ENCODE measurements at places on chromosomes 6 and 20.

- no peak for DNase-seq
These were observed 112.1 kb upstream of the BCLAF1 start for GRCh38 chr6:136401749-136402148.

GRCh38 chr20:61030130-61030529 is 221.9 kb upstream of the CDH4 start:
- DNase-seq, result no peak

GRCh38 chr6:118283766-118284165 is 264.3 kb upstream of the PLN start:
- no peak for DNase-seq

GRCh38 chr6:163001330-163001729 is 273.6 kb downstream of the PACRG start:
- peak; percentile 8 for DNase-seq

DNA sequence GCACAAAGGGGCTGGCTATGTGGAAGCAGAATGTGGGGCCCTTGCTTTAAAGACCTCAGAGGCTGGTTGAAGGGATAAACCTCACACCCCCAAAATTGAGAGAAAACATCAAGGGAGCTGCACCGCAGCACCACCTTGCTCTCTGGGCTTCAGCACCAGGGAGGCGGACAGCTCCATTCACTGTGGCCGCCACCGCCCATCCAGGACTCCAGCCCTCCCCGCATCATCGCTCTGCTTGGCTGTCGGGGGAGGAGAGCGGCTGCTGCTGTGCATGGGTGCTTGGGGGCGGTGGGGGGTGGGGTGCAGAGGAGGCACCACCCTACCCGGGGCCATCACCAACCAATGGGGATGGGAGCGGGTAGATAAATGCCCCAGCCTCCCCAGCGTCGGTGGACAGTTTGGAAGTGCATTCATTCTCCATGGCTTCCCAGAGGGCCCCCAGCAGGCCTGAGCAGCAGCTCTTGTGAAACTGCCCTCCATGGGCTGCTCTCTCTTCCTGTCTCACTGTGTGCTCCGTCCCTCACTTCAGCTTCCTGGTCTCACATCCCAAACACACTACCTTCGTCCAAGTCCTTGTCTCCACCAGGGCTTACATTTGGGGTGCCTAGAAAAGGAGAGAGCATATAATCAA is 75.7 kb upstream of the BHLHE23 start:
- DNase-seq, result peak; percentile 59

DNA sequence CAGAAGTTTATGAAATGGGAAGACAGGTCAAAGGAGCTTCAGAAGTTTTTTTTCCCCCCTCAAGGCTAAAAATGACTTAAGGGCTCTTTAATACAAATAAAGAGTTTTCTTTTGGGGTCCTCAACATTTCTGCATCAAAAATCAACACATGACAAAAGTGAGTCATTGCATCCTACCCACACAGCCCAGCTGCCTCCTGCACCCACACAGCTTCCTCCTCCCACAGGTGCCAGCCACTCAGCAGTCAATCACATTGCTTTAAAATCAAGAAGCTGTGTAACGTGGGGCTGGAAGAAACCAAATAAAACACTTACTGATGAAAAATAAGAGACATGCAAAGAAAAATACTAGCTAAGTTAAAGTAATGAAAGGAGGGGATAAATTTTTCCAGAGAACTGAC is 68.5 kb downstream of the MAP3K5 start:
- no peak for DNase-seq

GRCh38 chr20:3101737-3102574 is 17.4 kb upstream of the AVP start:
- DNase-seq, result no peak

DNA sequence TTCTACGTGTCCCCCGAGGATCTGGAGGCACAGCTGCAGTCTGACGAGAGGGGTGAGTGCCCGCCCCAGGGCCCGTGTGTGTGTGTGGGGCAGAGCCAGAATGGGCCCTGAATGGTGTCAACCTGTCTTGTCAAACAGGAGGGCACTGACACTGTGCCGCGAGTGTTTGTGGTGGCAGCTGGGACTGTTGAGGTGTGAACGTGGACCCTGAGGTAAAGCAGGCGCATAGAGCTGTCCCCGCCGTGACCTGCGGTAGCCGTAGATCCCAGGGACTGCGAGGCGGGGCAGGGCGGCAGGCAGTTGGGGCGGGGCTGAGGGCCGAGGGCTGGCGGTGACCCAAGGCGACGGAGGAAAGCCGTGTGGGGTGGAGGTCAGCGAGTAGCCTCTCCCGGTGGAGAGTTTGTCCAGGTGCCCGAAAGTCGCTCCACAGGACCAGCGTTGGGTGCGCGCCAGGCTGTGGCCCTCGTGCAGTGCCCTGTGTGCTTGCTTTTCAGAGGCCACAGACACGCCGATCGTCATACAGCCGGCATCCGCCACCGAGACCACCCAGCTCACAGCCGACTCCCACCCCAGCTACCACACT is 25.2 kb downstream of the UCKL1 start:
- DNase-seq, result no peak

GRCh38 chr6:45783716-45784115 is 231.9 kb downstream of the CLIC5 start:
- DNase-seq, result no peak
